ENCODE measurements at places on chromosomes 16 and 17.

DNA sequence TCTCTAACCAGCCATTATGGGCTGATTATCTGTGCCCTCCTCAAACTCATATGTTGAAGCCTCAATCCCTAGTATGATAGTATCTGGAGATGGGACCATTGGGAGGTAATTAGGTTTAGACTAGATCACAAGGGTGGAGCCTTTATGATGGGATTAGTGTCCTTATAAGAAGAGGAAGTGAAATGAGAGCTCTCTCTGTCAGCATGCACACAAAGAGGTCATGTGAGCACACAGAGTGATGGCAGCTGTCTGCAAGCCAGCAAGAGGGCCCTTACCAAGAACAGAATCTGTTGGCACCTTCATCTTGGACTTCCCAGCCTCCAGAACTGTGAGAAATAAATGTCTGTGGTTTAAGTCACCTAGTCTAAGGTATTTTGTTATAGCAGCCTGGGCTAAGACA is 101.9 kb downstream of the PCTP start:
- DNase-seq, result no peak

GRCh38 chr17:1975573-1975972 is 49.6 kb downstream of the RTN4RL1 start:
- DNase-seq, result no peak

DNA sequence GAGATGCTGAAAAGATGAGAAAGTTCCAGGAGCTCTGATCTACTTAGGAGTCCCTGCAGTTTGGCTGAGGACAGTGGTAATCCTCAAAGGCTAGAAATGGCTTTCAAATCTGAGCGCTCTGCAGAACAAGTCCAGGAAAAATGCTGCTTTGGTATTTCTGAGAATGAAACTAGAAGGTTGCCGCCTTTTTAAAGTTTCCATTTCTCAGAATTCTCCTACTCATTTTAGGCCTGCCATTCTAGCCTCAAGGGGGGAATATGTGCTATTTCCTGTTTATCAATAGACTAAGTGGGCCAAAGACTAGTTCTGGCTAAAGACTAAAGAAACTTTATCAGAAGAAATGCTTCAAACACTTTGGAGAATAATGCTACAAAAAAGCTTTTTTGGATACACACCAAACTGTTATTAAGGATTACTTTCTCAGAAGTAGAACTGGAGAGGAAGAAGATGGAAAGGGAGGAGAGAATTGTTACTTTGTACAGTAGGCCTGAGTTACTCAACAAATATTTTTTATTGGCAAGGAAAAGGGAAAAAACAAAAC is at the start of gene SLFN12L:
TSS of gene SLFN12L (minus strand) at position 78 of the 541 bp plus-strand sequence. CDS start 15,314 bp downstream, outside the sequence.
- DNase-seq, result no peak

- no peak for DNase-seq
Observed at GRCh38 chr17:68603656-68604055, 2.5 kb upstream of the FAM20A start.

DNA sequence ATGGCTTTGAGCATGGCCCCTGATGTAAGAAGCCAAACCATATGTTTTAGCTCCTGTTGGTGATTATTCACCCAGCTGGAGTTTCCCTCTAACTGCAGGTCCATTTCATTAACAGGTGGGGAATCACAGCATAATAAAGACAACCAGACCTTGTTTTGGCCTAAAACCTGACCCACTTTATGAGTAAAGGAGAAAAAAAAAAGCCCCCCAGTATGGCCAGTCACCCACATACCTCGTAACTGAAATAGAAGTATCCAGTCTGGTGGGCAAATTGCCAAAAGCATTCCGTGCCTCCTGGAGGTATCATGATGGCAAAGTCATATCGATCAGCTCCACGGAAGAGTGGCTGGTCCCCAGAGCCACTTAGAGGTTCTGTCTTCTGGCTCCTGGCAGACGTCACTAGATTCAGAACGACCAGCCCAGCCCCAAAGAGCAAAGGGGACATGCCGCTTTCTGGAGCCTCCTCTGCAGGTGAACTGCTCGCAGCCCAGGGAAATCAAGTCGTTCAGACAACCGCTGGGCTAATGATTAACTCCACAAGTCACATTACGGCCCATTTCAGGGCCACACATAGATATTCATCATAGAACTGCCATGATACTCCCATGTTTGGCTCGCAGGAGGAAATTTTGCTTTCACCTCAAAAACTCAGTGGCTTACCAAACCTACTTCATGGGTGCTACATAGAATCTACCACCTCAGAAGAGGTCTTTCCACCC is at the start of gene TMED6:
TSS of gene TMED6 (minus strand) at position 478 of the 719 bp plus-strand sequence. CDS start at position 445, 33 bp downstream.
- no peak for DNase-seq

DNA sequence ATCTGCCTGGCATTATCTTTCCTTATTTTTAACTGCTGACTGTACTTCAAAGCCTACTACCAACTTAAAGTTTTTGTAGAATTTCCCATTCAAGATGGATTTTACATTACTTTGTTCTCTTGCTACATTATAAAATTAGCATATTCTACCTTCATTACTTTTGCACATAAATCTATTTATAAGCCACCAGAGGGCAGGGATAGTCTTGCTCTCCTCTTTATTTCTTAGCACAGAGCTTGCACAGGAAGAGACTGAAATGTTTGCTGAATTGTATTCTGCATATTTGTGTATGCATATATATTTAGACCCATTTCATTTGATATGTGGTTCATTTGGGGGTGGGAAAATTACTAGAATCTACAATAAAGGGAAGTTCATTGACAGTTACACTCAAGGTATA is 108.0 kb downstream of the SKAP1 start:
- DNase-seq, result no peak

All from T-helper 17 cell (primary cell).